Femur (tissue), 1 donor: ENCODE measurements at places on chromosomes 6 and 20.

- DNase-seq, result no peak
Measured at GRCh38 chr6:27616328-27617045, 143.6 kb upstream of the ZNF184 start.

- DNase-seq, result peak; percentile 72
Measured at GRCh38 chr6:31701666-31702404, 1.3 kb downstream of the ABHD16A start.

GRCh38 chr6:338815-339262, 46.6 kb downstream of the DUSP22 start:
- no peak for DNase-seq

DNA sequence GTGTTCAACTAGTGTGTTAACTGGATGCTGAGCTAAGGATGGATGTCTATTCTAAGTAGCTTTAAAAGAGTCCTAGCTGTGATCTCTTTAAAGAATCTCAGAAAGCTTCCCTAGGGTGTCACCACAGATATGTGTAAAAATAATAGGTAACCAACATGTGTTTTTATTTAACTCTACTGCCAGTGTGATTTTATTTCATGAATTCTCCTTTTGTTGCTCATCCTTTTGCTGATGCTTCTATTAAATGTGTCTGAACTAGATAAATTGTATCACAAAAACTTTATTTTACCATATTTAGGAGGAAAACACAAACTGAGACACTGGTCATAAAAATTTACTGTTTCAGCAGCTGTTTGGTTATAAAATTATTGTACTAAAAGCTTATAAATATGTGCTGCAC, 809.4 kb upstream of the CITED2 start:
- no peak for DNase-seq

DNA sequence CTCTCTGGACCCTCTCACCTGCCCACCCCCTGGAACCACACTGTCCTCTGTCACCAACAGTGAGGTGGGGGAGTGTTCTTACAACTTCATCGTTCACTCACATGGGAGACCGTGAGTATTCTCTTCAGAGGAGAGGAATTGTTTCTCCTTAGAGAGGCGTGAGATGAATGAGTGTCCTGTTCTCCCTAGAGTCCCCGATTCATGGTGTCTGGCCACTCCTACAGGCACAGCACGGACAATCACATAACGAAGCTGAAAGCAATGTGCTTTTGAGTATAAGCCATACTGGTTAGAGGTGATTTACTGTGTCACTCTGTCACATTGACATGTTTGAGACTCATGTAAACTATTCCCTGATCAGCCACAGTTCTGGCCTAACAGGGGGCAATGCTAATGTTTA, 54.6 kb downstream of the FOXC1 start:
- no peak for DNase-seq
